ENCODE measurements at places on chromosomes 16 and 17.
A peak's percentile ranks its signal among the peaks of the same experiment; 100 is the strongest.

DNA sequence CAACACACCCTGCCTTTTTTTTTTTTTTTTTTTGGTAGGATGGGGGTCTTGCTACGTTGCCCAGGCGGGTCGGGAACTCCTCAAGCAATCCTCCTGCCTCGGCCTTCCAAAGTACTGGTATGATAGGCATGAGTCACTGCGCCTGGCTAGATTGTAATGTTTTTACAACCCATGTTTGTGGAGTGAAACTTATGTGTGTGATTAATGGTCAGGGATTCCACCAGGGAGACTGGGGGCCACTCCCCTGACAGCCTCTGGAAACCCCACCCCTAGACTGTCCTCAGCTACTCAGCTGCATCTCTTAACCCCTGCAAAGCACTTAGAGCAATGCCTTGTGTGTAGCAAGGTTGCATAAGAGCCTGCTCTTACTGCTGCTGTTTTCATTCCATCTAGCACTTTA is 220.5 kb downstream of the PARN start:
- peak; percentile 79 for DNase-seq

- no peak for DNase-seq
Measured at GRCh38 chr17:82589851-82590180, 58.4 kb downstream of the WDR45B start.

DNA sequence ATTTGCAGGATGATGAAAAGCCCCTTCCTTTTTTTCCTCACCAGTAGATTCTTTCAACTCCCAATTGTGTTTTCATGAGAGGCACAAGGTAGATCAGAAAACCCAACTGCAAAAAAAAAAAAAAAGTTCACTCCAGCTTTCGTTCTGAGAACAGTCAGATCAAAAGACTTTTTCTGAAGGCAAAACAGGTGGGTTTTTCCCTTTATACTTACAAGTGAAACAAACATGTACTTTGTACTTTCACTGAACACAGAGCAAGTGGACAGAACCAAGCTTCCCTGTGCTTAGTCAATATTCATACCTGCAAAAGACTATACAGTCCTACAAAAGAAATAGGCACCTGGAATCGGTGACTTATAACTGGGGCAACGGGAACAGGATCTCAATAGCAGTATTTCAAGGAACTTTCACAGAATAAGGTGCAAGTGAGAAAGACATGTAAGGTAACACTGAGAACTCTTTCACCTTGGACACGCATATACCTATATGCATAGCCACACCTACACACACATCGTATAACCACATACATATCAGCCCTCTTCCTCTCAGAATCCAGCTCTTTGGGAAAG is 54.1 kb downstream of the TOX3 start:
- DNase-seq = no peak

DNA sequence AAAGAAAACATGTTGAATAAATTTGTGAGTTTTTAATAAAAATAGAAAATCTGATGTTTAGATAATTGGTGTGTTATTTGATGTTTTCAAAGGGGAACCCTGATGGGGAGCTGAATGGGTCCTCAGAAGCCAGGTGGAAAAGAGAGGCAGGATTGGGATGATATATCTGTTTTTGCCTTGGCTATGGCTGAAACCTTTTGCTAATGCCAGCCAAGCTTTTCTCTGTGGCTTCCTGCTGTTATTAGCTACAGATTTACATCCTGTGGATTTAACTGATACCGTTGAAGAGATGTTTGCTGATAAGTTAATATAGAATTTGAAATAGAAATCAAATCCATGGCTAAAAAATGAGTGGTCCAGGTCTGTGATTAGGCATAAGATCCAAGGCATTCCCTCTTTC is 4.2 kb upstream of the AATF start:
- no peak for DNase-seq

DNA sequence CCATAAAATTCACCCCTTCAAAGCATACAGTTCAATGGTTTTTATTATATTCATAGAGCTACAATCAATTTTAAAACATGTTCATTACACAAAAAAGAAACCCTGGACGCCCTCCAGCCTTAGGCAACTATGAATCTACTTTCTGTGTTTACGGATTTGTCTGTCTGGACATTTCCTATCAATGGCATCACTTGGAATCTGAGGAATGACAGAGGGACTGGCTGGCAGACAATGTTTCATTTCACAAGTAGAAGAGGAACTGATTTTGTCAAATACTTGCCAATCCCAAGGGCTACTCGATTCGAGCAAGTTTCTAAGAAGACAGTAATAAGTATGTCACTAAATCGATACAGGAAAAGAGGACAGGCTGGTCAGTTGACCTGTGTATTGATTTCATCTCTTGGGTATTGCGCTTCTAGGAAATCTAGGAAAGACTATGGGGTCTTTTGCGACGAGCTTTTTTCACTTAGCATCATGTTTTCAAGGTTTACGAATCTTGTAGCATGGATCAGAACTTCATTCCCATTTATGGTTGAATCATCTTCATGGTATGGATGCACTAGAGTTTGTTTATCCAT is 56.6 kb downstream of the RGS9 start:
- no peak for DNase-seq

DNA sequence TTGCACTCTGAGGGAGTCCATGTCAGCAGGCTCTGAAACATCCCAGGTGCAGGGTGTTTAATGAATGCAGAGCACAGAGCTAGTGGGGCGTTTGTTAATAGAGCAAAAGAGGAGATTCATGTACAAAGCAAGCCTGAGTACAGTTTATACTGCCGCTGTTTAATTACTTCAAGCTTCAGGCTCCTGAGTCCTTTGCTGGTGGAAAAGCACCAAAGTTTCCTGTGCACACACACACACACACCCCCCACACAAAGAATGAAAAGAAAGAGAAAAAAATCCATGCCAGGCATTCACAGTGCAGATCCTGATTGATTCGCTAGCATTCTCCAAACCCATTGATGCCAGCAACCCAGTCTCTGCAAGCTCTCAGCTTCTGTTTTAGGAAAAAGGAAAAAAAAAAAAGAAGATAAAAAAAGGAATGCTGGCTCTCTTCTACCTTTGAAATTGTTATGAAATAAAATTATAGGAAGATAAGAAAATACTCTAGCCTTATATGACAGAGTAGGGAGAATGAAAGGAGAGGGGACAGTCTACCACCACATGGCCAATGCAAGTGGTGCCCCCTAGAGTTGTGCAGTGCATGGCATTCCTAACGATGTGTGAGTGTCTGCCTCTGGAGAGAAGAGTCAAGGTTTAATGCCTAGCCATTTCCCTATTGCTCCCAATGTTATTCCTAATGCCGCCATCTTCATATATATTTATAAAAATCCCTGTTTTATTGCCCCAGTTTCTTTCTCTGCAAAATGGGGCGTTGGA is 216.5 kb downstream of the TMEM114 start:
- DNase-seq = no peak

GRCh38 chr17:32807577-32807976 is 69.3 kb downstream of the MYO1D start:
- no peak for DNase-seq

DNA sequence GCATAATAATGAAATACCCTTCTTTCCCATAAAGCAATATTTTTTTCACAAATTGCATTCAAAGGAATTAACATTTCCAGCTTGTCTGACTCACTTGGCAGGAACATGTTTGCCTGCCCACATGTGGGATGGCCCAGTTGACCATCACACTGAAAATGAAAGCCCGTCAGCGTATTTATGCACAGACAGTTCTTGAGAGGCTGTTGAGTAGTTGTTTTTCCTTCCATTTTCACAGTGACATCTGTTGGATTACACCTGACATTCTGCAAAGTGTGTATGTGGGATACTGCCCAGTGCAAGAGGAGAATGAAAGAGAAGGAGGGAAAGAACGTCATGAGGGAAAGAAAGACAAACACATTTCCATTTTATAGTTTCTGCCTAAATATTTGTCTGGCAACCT is 29.7 kb downstream of the HS3ST4 start:
- no peak for DNase-seq

DNA sequence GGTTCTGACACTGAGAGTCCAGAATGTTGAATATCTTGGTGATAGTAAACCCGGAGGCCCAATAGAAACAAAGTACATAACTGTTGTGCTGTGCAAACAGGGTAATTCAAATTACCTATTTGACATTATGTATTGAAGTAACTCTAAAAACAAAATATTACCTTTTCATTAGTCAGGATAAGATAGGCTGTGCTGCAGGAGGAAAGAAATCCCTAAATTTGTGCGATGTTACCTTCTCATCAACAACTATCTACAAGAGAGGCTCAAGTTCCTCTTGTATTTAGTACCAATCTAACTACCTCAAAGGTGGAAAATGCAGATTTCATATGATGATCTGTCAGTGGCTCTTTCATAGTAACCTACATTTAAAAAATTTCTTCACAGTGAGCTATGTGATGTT is 367.2 kb downstream of the ZFHX3 start:
- no peak for DNase-seq

GRCh38 chr16:15418206-15418605 is 16.2 kb upstream of the BMERB1 start:
- peak; percentile 16 for DNase-seq

DNA sequence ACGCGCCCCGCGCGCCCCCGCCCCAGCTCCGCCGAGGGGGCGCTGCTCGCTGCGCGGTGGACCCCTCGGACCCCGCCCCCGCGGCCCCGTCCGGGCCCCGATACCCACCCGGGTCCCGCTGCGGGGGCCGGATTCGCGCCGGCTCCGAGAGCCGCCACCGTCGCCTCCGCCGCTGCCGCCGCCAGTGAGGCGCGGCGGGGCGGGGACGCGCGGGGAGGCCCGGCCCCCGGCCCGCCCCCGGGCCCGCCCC is at the start of gene TBC1D16:
Gene TBC1D16, minus strand, starts transcription at position 186 of the 250 bp plus-strand sequence. CDS start 22,325 bp downstream, outside the sequence.
- DNase-seq = no peak

DNA sequence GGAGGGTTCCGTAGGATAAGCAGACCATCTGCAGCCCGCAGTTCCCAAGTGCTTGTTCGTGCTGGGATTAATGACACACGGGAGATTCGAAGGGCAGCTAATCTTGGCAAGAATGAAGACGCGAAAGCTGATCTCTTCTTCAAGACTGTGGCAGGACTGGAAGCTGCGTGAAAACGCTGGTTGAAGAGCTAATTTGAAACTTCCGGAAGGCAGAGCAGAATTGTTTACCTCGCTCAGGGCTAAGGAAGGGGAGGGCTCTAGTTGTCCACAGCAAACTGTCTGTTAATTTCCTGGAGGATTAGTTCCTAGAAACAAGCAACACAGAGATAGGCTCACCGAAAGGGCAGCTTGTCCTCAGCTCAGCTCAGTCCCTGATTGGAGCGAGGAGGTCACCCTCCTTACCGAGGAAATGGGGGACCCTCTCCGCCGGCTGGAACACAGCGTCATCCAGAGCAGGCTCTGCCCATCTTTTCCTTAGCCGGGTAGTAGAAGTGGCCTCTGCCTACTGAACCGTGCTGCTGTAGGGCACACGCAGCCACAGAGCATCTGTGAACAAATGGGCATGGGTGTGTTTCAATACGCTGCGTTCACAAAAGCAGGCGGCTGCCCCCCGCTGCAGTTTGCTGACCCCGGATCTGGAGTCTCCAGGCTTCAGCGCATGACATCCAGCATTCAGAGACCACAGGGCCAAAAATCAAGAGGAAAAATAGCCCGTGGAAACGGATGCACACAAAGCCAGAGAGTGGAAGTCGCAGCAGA is 16.7 kb upstream of the BAIAP2 start:
- DNase-seq = peak; percentile 55
